NCI-H2081 treated with DMSO at 0.1 percent for 48 hours (cell line): ENCODE measurements at places on chromosomes 13 and 19.

GRCh38 chr13:40338217-40338616, 328.2 kb downstream of the FOXO1 start:
- DNase-seq, result no peak

GRCh38 chr19:18915639-18916038, 3.5 kb downstream of the COPE start:
- DNase-seq, result no peak

GRCh38 chr13:46604226-46604990, 51.4 kb downstream of the LRCH1 start:
- DNase-seq, result no peak

GRCh38 chr13:52665325-52665724, 12.7 kb downstream of the SUGT1 start:
- no peak for DNase-seq

DNA sequence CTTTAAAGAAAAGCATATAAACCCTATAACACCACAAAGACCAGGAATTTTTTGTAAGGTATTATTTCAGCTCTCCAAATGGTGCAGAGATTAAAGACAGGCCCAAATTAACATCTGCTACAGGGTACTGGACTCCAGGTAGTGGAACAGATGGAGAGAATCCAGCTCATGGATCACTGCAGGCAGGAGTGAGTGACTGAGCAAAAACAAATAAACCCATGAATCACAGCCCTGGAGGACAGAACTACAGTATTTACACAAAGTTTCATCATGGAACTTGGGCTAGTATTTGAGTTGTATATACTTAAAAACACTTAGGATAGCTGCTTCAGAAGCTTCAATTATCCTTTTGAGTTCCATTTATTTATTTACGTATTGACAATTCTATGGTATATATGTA, 132.8 kb upstream of the SPRY2 start:
- no peak for DNase-seq

DNA sequence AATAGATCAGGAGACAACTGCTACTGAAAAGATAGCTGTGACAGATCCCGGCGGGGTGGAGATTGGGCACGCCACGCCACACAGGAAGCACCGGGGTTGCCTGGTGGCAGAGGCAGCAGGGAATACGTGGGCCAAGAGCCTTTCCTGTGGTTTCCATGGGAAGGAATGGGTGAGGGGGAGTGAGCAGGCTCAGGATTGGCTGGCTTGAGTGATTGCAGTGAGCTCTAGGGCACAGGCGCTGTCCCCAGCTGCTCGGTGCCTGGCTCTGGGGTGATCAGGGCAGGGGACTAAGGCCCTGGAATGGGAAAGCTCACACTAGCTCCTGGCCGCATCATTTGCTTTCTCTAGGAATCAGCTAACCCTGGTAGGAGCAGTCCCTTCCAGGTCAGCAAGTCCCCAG, 166.1 kb downstream of the USP12 start:
- DNase-seq, result no peak

DNA sequence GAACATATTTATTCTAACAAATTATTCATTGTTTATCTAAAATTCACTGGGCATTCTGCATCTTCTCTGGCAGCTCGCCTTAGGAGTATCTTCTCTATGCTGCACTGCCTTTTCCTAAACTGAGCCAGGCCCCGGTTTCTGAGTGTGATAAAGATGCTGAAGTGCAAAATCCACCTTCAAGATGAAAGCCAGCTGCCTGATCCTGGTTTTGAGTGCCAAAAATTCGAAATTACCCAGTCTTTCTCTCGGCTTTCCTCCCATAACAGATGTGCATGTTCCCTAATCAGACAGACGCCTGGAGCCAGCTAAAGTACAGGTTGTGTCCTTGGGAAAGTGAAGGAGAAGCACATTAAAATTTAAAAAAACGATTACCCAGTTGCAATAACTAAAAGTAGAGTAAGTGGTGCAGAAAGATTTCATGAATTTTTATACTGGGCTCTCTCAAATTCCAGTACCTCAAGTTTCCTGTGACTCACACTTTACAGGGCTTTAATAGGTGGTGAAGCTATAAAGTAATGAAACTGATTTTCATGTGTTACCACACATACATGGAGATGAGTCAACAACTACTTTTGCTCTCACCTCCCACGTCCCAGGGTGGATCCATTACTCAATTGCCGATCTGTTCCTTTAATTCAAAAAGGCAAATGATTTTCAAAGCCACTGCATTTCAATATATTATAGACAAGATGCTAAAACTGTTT, 65.0 kb upstream of the GTF2F2 start:
- no peak for DNase-seq

- DNase-seq, result no peak
These were observed 67.9 kb downstream of the NDFIP2 start for GRCh38 chr13:79548902-79549301.

DNA sequence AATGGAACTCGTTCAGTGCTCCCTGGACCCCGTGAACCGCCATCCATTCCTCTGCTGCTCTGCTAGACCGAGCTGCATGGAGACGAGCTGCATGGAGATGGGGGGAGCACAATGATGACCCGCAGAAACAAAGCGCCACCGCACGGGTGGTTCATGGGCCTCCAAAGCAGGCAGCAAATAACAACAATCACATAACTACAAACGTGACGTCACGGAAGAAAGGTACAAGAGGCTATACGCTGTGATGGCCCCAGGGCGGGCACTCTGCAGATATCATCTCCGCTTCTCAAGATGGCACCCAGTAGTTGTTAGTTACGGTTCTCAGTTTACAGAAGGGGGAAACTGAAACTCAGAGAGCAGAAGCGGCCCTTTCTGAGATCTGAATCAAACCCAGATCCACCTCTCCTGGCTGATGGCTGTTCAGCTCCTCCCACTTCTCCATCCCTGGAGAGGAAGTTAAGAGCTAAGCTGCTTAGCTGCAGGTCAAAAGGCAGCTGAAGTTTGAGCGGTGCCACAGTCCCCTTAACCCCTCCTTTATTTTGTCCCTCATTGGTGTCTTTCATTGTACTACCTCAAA, 1.7 kb downstream of the ATP13A1 start:
- DNase-seq, result no peak

DNA sequence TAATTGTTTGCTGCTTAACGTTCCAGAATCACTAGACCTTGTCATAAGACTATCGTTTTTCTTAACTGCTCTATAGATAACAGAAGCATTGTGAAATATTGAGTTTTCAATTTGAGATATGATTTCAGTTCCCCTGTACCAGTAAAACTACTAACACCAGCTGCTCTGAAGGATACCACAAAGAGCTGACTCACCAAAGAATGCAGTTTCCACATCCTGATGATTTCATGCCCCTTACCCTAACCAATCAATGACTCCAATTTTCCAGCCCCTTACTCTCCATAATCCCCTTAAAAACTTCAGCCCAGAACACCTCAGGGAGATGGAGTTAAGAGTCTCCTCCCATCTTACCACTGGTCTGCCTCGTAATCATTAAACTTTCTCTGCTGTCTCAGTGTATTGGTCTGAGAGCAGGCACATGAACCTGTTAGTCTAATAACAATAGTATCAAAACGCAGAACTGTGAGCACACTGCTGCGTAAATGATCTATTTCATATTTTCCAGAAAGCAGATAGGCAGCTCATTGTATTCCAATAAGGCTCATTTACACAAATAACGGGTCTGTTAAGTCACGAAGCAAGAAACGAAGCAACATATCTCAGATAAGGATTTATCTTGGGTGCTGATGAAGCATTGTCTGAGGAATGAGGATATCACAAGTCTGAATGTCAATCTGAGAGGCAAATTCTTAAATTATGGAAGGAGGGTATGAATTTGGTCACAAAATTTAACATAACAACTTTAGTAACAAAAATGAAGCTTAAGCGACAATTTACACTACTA, 14.1 kb upstream of the CCNA1 start:
- DNase-seq, result no peak

DNA sequence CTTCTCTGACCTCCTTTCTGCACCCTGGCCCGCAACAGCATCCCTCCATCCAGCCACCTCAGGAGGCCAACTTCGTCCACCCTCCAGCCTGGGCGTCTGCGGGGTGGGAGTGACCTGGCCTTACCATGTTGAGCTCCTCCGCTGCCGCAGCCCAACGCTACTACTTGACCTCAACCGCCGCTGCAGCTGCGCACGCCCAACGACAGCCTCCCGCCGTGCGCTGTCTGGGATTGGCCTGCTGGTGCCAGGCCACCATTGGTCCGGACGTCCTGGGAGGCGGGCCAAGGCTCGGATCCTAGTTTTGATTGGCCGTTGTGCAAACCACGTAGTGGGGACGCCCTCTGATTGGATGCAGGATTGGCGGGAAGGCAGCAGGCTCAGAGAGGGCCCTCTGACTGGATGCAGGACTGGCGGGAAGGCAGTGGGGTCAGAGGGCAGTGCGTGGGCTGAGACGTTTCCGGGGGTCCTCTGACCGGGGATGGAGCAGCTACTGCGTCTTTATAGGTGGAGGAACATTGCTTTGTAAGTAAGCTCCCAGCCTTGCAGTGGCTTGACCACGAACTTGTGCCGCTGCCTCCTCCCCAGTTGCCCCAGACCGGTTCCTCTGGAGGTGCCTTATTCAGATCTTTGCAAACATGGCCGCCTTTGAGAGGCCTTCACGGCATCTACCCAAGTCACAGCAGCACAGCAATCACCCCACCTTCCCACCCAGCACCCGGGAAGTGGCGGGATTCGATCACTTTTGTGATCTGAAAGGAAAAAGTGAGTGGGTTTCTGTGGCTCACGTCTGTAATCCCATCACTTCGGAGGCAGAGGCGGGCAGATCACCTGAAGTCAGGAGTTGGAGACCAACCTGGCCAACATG, at the start of gene TUBA3C:
TSS of gene TUBA3C (minus strand) at position 204 of the 865 bp plus-strand sequence. CDS start at position 127, 77 bp downstream.
- DNase-seq, result no peak

DNA sequence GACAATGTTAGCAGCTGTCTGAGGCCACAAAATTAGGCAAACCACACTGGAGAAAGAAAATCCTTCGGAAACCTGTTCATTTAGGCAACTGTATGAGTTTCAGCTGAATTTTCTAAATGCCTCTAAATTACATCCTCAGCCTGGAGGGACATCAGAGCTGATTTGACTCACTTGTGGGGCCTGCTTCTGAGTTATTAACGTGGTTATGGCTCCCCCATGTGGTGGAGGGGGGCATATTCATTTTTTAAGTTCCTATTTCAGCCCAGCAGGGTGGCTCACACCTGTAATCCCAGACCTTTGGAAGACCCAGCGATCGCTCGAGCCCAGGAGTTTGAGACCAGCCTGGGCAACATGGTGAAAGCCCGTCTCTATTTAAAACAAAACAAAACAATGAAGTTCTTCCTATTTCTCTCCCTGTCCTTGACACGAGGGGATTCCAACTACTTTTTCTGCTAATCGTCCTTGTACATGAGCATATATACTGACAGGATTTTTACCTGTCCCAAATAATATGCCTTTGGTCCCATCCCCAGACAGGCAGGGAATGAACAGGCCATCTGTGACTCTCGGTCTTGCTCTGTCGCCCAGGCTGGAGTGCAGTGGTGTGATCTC, 31.5 kb upstream of the HIF3A start:
- DNase-seq, result no peak

GRCh38 chr13:21069561-21070004, 8.2 kb upstream of the LATS2 start:
- DNase-seq, result no peak

DNA sequence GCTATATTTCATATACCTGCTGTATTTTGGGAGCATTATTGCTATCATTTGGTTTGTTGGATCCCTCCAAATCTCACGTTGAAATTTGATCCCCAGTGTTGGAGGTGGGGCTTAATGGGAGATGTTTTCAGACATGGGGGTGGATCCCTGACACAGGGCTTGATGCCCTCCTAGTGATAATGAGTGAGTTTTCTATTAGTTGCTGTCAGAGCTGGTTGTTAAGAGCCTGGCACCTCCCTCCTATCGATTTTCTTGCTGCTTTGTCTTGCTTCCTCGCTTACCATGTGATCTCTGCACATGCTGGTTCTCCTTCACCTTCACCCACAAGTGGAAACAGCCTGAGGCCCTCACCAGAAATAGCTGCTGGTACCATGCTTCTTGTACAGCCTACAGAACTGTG, 259.9 kb upstream of the STARD13 start:
- no peak for DNase-seq

GRCh38 chr19:996051-996838, 4.0 kb upstream of the GRIN3B start:
- no peak for DNase-seq

GRCh38 chr13:84844473-84844872, 954.7 kb downstream of the SLITRK6 start:
- no peak for DNase-seq

GRCh38 chr19:18164072-18164471, 9.5 kb upstream of the IFI30 start:
- DNase-seq, result no peak

GRCh38 chr19:1248139-1248785, at the start of gene MIDN:
TSS of gene MIDN (plus strand) at chr19:1248583. CDS start at chr19:1250297, 1,714 bp downstream.
- DNase-seq, result no peak

DNA sequence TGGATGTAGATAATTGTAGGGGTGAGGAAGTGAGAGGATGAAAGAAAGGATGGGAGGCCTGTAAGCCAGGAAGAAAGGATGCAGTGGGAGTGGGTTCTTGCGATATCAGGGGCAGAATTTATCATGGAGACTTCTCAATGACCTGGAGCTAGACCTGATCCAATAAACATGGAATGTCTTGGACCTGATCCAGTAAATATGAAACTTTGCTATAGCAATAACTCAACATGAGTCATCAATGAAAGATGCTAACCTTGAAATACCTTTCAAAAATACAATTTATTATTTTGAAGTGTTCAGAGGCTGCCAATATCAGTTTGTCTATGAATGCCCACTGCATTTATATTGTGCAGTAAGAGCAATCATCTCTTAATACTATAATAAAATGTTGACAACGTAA, 279.5 kb downstream of the POU4F1 start:
- DNase-seq, result no peak

DNA sequence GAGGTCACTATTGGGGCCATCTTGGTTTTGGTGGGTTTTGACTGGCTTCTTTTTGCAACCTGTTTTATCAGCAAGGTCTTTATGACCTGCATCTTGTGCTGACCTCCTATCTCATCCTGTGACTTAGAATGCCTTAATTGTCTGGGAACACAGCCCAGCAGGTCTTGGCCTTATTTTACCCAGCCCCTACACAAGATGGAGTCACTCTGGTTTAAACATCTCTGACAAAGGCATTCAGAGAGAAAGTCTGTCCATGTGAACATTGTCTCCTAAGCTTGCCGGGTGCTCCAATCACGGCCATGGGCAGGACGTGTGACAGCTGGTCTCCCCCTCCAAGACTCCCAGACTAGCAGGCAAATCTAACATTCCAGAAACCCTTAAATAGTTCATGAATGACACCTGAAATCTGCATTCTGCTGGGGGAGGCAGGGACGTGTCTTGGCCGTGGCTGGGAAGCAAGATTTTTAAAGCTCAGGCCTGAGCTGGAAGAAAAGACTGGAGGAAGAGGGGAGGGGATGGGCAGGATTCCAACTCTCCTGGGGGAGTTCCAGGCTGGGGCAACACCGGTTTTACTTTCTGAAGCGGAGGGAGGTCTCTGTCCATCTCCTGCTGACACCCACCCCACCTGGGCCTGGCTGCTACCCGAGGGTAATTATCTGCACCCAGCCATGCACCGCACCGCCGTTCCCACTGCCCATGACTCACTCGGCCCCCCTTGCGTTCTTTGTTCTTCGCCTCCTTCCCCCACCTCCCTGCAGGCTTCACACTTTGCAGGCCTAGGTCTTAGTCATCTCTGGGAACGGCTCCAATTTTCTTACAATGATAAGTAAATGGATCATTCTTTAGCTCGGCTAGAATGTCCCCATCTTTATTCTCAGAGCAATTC, 11.6 kb upstream of the OR1M1 start:
- no peak for DNase-seq

- no peak for DNase-seq
These were observed 7.5 kb downstream of the PLAUR start for GRCh38 chr19:43662487-43662886.
